ENCODE measurements at places on chromosomes 2 and 18.

- DNase-seq = peak; percentile 71
These were observed 472.0 kb upstream of the ETAA1 start for GRCh38 chr2:66925128-66925527.

DNA sequence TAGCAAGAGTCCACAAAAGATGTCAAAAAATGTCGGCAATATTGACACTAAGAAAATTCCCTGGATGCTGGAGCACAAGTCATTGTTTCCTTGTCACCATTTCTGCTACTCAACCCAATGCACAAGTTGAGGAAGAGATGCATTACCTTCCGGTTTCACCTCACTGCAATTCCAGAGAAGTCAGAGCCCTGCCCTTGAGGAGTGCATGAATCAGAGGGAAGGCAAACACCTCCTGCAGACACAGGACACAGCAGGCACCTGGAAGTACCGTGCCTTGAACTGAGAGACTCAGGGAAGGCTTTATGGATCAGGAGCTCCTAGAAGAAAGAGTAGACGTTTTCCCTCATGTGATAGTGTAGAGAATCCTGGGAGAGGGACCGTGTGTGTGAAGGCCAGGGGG lies 62.7 kb upstream of the ARL4C start:
- DNase-seq = no peak

- peak; percentile 64 for DNase-seq
These were observed at the start of gene GALR1 for GRCh38 chr18:77249569-77250500. GALR1 (plus strand) TSS chr18:77249848; CDS start chr18:77250549, 701 bp downstream.

GRCh38 chr2:95389245-95390119 lies 13.0 kb upstream of the FAHD2A start:
- peak; percentile 89 for DNase-seq

DNA sequence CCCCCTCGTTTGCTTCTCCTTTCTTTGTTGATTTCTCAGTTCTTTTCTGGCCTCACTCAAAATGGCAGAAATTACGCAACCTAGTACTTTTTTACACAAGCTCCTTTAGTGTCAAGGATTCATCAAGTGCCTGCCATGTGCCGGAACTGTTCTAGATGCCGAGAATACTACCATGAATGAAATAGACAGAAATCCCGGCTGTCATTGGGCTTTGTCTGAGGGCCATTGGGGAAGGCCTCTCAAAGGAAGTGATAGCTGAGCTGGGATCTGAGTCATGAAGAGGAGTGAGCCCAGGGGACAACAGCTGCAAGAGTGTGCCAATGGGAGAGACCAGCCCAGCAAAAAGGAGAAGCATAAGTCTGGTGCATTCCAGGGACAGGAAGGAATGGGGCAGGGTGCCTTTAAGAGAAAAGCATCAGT lies 34.3 kb upstream of the PPP1CB start:
- peak; percentile 89 for DNase-seq

DNA sequence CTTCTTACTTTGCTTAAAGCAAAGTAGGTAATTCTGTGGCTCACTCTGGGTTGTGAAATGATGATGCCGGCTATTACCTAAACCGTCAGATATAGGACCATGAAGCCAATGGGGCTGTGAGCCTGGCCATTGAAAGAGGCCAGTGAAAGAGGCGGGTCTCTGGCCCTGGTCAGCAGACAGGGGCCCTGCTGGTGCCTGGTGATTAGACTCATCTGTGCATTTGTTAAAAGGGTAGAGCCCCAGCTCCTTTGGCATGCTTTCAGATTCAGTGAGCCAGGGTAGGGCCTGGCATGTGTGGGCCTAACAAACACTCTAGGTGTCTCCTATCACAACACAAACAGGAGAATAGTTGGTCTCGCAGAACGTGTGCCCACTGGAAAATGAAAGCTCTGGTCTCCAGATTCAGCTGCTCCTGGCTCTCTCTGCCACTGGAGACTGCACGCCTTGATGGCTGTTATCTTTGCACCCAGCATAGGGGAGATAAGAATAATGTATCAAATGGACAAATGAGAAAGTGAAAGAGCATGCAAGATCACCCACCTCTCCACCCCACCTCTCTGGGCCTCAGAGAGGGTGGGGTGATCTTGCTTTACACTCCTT lies 6.9 kb downstream of the LRRC30 start:
- DNase-seq = no peak

DNA sequence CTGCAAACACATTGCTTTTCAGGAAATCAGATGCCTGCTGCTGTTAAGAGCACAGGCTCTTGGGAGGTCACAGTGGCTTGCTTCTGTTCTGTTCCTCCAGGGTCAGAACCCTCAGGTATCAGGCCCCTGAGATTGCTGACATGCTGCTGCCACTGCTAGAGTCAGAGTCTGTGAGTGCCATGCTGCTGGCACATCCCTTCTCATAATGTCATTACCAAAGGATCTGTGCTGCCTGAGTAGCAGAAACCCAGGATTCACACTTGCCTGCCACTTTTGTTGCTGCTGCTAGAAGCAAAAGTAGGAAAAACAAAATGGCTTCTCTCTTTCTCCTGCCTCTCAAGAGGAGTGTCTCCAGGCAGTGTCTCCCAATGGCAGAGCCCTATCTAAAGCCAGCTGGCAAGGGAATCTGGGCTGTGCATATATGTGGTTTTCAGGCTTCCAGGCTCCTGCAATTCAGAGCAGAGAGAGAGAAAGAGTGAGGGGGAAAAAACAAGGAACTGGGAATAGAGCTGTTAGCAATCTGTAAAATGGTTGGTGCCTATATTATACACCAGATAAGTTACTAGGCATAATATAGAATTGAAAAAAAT lies 180.3 kb downstream of the MYCN start:
- DNase-seq = no peak

DNA sequence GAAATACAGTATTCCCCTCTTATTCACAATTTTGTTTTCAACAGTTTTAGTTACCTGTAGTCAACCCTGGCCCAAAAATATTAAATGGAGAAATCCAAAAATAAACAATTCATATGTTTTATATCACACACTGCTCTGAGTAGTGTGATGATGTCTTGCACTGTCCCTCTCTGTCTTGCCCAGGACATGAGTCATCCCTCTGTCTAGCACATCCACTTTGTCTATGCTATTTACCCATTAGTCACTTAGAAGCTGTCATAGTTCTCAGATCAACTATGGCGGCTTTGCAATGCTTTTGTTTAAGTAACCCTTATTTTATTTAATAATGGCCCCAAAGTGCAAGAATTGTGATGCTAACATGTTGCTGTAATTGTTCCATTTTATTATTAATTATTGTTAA lies 380.6 kb upstream of the REG3G start:
- DNase-seq = peak; percentile 21

DNA sequence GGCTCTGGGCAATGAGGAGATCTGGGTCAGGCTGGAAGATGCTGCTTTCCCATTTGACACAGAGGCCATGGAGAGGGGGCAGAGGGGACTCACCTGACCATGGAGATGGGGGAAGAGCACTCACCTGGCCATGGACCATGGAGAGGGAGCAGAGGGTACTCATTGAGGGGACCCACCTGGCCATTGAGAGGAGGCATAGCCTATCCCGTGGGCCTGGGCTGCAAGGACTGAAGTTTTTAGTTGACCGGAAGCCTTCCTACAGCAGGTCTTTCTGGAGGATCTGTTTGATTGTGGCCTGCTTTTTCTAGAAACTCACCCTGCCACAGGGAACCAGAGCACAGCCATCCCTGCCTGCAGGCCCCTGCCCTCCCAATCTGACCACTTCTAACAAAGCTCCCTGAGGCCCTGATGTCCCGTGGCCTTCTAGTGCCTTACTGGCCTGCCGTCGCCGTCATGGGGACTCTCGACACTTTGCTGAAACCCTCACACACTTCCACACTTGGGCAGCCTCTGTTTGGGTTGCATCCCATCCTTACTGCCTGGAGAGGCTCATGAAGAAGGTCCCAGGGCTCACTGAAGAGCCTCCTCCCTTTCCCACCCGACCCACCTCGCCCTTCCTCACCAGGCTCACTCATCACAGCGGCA lies 5.1 kb upstream of the PROM2 start:
- no peak for DNase-seq

- no peak for DNase-seq
These were observed 105.2 kb downstream of the CCDC85A start for GRCh38 chr2:56288838-56289580.

- peak; percentile 53 for DNase-seq
These were observed 19.5 kb downstream of the NFE2L2 start for GRCh38 chr2:177245010-177245422.

- no peak for DNase-seq
These were observed 167.8 kb upstream of the APCDD1 start for GRCh38 chr18:10286580-10287150.

GRCh38 chr18:43486462-43486861 lies 209.2 kb upstream of the SYT4 start:
- DNase-seq = no peak

GRCh38 chr2:27860111-27860510 lies 30.1 kb downstream of the RBKS start:
- no peak for DNase-seq

DNA sequence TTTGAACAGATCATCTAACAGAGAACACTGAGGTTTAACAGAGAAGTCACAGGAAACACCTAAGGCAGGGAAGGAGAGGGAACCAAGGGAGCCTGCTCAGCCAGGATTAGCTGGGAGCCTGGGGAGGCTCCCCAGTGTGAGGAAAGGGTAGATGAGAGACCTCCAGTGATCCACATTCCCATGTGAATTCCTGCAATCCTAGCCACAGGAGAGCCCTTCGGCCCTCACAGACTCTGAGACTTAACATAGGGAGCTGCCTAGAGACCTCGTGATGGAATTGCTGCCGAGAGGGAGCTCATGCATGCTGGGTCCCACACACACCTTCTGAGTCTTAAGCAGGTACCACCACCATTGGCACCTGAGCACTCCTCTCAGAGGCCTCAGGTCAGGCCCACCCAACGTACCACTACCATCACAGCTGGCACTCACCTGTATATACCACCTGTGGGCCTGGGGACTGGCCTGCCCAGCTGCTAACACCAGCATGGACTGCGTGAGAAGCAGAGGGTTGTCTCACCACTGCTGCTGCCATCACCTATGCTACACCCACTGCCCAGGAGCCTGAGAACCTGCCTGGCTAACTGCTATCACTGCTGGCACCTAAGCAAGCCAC lies 225.9 kb upstream of the RASGRP3 start:
- DNase-seq = no peak

GRCh38 chr2:149634103-149634502 lies 46.5 kb upstream of the MMADHC start:
- no peak for DNase-seq

DNA sequence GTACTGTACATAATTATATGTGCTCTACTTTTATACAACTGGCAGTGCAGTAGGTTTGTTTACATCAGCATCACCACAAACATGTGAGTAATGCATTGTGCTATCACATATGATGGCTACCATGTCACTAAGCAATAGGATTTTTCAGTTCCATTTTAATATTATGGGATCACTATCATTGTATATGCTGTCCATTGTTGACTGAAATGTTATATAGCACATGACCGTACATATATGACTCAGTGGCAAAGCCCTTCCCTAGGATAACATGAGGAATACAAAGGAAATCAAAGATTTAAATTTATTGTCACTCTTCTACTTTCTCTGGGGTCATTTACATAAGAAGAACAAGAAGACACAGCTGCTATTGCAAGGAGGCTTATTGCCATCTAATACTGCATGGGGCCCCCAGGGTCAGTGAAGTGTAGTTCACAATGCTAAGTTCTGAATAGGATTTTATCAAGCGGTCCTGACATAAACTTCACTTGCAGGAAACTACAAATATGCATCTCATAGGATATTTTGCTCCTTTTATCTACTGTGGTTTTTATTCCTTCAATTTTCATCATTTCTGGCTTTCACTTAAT lies 21.8 kb downstream of the PDE1A start:
- no peak for DNase-seq

- DNase-seq = peak; percentile 38
These were observed 552.3 kb downstream of the KCNJ3 start for GRCh38 chr2:155250800-155251199.

GRCh38 chr18:8293184-8293583 lies 316.1 kb upstream of the RAB12 start:
- DNase-seq = no peak

DNA sequence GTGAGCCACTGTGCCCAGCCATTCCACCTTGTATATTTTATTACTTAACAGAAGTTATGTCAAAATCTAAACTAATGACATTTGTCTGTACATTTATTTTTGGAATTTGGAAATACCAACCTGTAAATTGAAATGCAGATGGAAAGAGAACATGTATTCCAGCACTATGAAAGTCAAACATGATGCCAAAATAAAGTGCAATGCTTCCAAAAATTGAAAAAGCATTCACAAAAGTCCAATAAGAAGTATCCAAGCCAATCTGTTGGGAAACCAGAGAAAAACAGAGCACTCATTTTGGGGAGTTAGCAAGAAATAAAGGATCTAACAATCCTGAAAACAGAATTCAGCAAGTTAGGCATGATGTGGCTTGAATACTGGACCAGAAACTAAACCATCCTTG lies 30.3 kb upstream of the NARS1 start:
- no peak for DNase-seq

GRCh38 chr18:5964996-5965395 lies 69.7 kb upstream of the TMEM200C start:
- no peak for DNase-seq

- DNase-seq = no peak
These were observed 138.2 kb upstream of the NFATC1 start for GRCh38 chr18:79257480-79257879.

DNA sequence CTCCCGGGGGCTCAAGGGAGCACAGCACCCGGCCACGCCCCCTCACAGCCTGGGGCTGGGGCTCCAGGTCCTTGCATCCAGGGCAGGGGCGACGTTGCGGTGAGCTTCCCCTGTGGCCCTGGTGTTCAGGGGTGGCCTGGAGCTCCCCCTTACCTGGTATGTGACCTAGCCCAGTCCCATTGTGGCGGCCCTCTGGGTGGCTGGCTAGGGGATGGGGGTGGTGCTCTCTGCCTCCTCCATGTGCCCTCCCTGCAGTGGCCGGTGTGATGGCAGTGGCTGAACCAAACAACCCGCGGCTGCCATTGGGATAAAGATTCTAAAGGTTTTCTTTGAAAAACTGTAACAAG lies 288.3 kb downstream of the RDH14 start:
- no peak for DNase-seq

GRCh38 chr2:96204836-96205624 lies 3.6 kb downstream of the STARD7 start:
- no peak for DNase-seq

GRCh38 chr2:29765721-29766120 lies 155.7 kb downstream of the ALK start:
- no peak for DNase-seq

- DNase-seq = no peak
These were observed 51.3 kb upstream of the SPP2 start for GRCh38 chr2:233999182-233999581.

- no peak for DNase-seq
These were observed 240.5 kb downstream of the BCL2 start for GRCh38 chr18:63079114-63079513.

DNA sequence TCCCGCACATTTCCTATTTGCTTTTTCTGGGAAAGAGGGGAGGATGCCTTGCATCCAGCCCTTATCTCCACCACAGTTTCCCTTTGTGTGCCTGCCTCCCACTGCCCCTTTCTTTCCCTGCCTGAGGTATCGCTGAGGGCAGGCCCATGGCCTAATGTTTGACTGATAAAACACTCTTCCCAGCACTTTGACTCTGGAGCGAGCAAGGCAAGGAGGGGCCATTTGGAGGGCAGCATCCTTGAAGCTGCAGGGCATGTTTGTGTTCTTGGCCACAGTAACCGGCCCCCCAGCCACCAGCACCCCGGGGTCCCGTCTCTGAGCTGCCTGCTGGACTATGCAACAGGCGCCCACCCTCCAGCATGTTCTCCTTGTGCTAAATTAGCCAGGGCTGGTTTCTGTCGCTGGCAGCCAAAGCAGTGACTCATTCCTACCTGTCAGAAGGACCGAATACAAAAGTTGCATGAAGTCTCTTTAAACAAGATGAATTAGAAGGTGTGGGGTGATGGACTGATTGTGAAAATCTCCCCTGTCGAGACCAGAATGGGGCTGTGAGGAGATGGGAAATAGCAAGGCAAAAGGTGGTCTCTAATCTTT lies 50.7 kb downstream of the BCL2L11 start:
- DNase-seq = no peak

Data from urothelium cell line (cell line).